MCF 10A (cell line): ENCODE measurements at places on chromosomes 1 and 21.

DNA sequence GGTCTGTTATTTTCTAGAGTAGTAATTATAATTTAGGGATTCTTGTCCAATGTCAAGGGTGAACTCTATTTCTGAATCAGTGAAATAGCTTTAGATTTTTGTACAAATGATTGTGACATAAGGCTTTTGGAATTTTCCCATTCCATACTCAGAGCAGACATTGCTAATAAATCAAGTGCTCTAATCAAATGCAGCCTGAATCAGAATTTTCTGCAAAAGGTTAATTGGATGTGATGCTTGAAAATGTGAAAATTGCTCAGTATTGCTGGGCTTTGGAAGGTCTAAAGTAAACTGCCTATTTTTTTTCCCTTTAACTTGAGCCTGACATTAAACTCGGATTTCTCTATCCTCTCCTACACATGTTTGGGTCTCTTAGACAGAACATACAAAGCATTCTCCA is 23.2 kb downstream of the SGIP1 start:
- no peak for DNase-seq

- DNase-seq: no peak
These were observed 76.1 kb downstream of the OLFM3 start for GRCh38 chr1:101920577-101920976.

DNA sequence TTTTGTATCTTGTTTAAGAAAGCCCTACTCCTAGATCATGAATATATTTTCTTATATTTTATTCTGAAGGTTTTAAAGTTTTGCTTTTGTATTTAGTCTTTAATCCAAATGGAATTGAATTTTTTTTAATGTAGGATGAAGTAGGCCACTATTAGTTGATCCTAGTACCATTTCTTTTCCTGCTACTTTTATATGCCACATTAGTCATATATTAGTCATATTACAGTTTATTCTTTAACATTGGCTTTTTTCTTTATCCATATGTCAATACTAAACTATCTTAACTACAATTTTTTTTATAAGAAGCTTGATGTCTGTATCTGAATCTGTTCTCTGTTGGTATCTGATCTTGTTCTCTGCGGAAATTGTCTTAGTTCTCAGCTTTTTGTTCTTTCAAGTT is 48.8 kb downstream of the MAN1A2 start:
- DNase-seq: no peak

GRCh38 chr1:2476061-2476999 is at the start of gene PLCH2:
PLCH2 (plus strand) TSS chr1:2476289; CDS start chr1:2476589, 300 bp downstream.
- no peak for DNase-seq

DNA sequence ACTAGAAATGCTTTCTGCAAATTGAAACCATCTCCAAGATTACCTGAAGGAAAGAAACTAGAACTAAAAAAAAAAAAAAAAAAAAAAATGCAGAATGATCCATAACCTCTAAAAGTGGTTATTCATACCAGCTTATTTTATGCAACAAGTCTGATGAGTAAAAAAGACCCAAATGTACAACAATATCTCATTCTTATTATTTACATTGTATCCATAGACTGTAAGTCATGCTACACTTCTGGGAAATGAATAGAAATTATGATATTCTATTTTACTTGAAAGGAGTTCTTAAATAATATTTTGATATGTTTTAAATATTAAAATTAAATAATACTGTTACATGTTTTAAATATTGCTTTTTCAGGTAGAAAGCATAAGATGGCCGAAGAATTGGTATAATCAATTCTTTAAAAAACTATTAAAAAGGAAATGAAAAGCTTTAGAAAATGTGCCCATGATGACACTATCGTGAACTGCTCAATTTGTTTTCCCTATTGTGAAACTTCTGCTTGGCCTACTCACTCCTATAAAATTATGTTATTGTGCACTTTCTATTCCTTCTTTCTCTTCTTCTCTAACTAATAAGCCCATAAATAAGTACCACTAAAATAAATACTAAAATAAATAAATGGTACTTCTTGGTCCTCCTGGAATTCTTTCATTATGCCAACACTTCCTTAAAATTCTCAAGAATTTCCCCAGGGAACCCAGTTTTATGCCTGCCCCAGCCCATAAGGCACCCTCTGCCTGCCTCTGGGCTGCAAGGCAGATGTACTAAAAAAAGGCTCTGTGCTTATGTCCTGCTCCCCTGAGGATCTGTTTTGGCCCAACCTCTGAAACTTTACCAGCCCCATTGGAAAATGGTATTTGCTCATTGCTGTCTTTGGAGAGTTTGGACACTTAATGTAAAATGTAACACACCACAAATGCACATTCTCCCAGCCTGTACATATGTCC is 18.1 kb downstream of the SAMSN1 start:
- DNase-seq: no peak

DNA sequence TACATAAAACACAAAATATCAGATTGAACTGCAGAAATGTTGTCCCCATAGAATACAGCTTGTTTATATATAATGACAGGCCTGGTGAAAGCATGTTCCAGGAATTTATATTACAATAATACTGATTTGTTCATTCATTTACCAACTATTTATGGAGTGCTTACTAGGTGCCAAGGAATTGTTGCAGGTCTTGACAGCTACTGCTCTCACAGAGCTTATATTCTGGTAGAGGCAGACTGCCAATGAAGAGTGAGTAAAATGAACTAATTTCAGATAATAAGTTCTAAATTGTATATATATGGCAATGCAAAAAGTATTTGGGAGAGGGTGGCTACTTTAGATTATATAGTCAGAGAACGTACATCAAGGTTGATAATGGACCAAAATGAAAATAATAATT is 152.0 kb downstream of the COQ8A start:
- DNase-seq: no peak

- no peak for DNase-seq
These were observed 11.2 kb downstream of the ALX3 start for GRCh38 chr1:110059133-110059863.

GRCh38 chr1:15249081-15249480 is 2.1 kb downstream of the FHAD1 start:
- DNase-seq: no peak

DNA sequence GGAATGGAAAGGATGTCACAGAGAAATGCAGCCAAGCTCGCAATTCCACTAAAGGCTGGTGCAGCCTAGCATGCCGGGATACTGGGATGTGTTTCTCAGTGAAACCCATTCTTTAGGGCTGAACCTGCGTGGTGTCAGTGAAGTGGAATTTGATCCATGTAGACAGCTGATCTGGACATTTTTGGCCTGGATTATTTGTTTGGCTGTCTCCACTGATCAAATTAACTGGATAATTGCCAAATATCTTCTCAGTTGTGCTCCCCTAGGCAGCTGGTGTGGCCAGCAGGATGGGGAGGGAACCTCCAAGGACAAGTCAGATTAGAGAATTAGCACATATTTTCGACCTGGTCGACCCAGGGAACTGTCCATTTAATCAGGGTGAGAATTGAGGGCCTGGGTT is 318.4 kb downstream of the RPS6KC1 start:
- no peak for DNase-seq

DNA sequence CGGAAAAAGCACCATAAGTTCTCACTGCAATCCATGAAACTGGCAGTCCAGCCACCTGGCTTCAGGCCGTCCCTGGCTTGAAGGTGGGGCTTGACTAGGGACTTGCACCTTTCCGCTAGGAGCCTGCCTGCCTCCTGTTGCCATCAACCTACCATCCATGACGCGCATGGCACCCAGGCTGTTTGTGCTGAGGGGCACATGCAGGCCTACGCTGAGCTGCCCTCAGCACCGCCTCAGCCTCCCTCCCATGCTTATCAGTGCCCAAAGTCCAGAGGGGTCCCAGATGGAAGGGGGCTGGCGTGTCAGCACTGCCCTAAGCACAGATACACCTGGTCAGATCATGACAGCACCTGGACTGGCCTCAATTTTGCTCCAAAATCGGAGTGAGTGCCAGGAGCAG is 190.2 kb upstream of the LYPLAL1 start:
- no peak for DNase-seq

DNA sequence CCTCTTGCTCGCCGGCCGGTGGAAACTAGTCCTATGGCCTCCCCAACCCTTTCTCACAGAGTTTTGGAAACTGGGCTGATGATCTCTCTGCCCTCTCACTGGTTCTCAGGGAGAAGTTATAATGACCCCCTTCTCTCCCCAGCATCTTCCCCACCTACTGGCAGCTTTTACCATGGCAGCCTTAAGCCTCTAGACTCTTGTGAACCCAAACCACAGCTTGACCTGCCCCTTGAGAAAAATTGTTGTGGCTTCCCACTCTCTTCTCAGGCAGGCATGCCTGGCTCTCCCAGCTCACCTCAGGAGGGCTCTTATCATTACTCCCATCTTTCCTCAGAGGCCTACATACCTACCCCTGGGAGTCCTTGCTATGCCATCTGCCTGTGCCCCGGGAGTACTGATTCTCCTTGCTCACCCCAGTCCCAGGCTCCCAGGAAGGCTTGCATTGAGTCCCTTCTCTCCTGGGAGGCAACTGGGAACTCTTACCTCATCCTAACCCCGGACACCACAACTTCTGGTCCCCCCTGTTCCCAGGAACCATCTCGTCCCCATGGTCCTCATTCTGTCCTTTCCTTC is 1.6 kb downstream of the NSUN4 start:
- DNase-seq: no peak

- peak; percentile 85 for DNase-seq
These were observed 52.1 kb upstream of the ERRFI1 start for GRCh38 chr1:8078176-8078671.

- DNase-seq: no peak
These were observed 1.3 kb downstream of the DYRK3 start for GRCh38 chr1:206636671-206637070.

DNA sequence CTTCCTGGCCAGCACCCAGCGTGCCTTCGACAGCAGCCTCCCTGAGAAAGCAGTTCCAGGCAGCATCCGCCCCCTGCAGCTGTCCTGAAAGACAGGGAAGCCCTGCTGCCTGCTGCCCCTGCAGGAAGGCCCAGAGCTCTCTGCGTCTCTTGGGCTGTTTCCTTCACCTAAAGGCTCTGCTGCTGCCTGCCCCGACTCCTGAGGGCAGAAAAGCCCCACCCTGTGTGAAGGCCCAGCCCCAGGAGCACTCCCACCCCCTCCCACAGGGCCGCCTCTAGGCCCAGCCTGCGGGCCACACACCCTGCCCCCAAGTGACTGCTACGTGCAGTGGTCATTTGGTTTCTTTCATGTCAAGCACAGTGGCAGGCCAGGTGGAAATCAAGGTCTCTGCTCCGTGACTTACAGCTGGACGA is 12.4 kb downstream of the RIPK4 start:
- DNase-seq: no peak

GRCh38 chr1:117695796-117696490 is 90.1 kb downstream of the TENT5C start:
- peak; percentile 20 for DNase-seq

DNA sequence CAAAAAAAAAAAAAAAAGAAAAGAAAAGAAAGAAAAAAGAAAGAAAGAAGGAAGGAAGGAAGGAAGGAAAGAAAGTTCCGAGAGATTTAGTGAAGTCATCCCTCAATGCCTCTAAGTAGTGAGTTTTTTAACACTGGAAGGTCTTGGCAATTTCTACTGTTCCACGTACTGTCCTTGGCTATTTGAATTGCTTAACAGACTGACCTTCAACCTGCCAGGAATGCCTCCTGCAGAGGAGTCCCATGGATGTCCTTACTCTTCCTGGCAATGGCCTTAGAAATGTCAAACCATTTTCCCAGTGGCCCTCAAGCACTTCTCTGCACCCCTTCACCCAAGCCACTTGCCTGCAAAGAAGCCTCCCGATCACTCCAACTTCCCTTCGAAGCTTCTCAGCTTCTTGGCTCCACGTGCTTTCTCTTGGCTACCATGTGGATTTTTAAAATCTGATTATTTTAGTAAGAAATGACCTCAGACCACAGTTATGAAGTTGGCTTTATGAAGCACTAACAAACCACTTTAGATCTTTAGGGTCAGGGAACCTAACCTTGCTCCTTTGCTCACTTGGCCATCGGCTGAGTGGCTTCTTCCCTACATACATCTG is 43.7 kb upstream of the ABCG1 start:
- no peak for DNase-seq

GRCh38 chr1:111101854-111102642 is 37.8 kb downstream of the DRAM2 start:
- DNase-seq: peak; percentile 60

GRCh38 chr1:238324211-238324864 is 433.6 kb upstream of the ZP4 start:
- no peak for DNase-seq

DNA sequence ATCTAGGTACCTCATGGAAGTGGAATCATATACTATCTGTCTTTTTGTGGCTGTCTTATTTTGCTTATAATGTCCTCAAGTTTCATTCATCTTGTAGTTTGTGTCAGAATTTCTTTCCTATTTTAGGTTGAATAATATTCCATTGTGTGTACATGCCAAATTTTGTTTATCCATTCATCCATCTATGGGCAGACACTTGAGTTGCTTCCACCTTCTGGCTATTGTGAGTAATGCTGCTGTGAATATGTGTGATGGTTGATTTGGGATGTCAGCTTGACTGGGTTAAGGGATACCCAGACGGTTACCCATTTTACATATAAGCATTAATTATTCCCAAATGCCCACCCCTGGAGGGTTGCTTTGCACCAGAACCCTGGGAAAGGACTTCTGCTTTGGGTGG is 477.5 kb downstream of the PTPRU start:
- DNase-seq: peak; percentile 41

DNA sequence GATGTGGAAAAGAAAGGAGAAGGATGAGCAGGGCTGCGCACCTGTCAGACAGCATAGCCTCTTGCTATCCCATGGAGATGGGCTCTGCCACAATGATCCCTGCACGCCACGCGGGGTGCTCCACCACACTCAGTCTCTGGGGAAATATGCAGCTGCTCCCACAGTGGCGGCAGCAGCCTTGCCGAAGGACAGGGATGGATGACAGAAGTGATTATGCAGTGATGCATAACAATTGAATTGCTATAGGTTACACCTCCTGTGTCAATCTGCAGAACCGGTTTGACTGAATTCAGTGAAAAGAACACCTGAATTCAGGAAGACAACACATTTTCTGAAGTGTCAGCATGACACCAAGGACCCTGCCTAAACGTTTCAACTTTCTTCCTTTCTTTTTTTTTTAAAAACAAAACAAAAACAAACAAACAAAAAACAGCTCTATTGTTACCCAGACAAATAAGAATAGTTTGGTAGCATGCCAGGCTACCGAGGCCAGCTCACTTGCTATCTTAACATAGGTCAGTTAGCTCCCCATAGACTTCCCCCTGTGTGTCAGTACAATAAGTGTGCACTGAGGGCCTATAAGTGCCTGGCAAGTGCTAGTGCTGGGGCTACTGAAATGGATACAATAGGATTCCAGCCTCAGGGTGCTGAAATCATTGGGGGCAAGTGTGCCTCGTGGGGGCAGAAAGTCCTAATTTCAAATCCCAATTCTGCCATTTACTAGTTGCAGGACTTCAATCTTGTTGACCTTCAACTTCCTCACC is 127.6 kb upstream of the LMO4 start:
- DNase-seq: no peak
